ENCODE measurements at places on chromosomes 12 and 14.

DNA sequence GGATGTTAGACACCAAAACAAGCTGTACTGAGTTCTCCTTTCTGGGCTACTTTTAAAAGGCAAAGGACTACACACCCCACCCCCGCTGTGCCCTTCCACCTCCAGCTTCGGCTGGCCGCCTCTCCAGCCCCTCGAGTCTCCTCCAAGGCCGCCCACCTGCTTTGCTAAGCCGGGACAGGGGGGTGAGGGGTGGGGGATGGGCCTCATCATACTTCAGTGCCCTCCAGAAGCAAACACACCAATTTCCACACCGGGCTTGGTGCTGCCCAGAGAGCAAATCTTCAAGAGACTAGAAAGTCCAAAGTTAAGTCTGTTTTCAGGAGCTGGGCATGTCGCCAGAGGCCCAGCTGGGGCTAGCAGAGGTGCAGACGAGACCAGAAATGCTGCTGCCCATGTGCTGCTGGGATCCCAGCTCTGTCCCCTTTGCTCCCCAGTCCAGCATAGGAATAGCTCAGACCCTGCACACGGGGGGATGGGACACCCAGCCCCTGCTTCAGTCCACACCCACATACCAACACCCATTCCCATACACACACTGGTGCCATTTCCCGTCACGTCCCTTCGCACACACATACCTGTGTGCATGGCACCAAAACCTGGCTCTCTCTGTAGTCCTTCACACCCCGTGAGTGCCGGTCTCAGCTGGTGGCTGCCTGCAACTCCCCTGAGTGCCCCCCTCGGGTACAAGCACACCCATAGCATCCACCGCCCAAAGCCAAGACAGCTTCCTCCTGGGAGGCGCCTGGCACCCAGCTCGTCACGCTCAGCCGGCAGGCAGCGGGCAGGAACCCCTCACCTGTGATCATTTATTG is 1.0 kb downstream of the SLC6A12 start:
- no peak for DNase-seq

DNA sequence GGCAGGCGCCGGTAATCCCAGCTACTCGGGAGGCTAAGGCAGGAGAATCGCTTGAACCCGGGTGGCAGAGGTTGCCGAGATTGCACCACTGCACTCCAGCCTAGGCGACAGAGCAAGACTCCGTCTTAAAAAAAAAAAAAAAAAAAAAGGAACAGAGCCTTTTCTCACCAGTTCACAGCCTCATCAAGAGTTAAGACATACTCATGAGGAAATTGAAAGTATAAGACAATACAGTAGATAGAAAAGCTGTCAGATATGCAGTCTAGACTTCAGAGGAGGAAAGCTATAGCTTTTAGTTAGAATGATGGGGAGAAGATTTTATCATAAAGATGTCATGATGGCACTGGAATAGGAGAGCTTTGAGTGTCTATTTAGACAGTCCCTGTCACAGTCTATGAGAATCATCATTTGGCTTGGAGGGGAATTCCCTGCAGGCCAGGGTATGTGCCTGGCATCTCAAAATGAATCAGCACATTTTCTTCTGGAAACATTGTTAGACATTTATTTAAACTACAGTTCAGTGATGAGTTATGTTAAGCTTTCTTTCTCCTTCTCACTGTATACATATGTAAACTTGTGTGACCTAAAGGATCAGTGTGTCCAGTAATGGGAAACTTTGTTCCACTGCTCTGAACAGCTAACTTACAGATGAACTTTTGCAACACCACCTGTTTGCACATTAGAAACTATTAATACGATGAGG is 2.9 kb upstream of the RAB35 start:
- no peak for DNase-seq

DNA sequence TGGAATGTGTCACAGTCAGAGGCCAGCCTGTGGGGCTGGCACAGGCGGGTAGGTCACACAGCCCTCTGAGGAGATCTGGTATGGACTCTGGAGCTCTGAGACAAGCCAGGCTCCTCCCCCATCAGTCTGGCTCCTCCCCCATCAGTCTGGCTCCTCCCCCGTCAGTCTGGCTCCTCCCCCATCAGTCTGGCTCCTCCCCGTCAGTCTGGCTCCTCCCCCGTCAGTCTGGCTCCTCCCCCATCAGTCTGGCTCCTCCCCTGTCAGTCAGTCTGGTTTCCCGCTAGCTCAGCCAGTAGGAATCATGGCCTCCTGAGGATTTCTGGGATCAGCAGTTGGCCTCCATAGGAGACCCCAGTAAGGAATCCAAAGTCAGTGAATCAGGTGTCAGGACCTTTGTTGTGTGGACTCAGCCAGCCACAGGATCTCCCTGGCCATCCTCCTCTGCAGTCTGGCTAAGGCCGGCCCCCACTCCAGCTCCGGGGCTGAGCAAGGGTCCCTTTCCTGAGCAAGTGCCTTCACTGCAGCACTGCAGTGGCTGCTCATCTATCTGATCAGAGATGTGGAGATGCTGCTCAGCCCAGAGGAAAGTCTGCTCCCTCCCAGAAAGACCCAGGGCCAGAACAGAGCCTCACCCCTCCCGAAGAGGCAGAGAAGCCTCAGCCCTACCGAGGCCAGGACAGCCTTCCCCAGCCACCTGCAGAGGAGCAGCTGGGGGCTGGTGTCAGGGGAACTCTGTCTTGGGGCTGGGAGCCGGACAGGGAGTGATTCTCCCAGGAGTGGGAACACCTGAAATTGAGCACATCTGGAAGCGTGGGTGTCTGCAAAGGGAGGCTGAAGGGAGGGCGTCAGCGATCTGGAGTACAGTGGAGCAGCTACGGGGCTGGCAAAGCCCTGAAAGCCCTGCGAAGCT is 35.7 kb downstream of the IQSEC3 start:
- no peak for DNase-seq

GRCh38 chr12:55875704-55876467 is 33.1 kb upstream of the MMP19 start:
- no peak for DNase-seq

DNA sequence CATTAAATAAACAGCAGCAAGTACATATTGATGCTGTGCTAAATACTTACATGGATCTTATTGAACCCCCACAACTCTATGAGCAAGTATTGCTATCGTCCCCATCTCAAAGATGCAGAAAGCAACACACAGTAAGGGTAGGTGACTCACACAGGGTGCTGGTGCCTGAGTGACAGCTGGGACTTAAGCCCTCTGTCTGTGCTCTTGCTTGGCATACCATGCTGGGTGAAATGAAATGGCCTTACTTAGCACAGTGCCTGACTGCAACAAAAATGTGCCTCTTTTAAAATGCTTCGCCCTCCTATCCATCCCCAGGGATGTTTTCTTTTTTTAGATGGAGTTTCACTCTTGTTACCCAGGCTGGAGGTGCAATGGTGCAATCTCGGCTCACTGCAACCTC is 788 bp downstream of the TEX52 start:
- DNase-seq = no peak

DNA sequence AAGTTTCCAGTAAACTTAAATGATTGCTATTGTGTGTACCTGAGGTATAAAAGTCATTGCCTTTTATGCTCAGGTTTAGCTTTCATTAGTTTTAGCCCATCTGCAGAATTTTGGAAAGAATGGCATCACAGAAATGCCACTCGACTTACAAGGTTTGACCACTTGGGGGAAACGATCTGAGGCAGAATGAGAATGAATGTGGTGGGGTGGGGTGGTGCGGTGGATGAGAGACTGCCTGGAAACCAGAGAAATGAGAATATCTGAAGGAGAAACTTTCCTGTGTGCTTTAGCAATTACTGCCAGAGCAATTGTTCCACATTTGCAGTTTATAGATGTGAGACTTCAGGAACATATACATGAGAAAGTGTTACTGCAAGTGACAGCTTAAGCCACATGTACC is 225.4 kb upstream of the PDE3A start:
- no peak for DNase-seq

- no peak for DNase-seq
These were observed 1.8 kb upstream of the DDX47 start for GRCh38 chr12:12811343-12811742.

GRCh38 chr14:61003571-61003970 is 22.5 kb downstream of the SLC38A6 start:
- no peak for DNase-seq

DNA sequence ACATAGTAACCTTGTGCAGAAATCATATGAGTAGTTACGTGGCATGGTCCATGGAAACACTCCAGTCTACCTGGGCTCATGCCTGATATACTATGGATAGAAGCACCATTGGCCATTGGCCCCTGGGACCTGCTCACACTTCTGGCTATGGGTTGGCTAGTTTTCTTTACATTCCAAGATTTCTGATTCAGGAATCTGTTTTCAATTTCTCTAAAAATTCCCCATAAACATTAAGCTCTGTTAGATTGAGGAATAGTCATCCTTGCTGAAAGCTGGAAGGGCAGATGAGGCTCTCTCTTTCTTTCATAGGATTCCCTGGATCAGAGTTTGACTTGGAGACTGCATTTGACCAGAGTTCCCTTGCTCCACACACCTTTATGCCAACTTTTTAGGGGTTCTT is 37.3 kb upstream of the RAP1B start:
- no peak for DNase-seq

DNA sequence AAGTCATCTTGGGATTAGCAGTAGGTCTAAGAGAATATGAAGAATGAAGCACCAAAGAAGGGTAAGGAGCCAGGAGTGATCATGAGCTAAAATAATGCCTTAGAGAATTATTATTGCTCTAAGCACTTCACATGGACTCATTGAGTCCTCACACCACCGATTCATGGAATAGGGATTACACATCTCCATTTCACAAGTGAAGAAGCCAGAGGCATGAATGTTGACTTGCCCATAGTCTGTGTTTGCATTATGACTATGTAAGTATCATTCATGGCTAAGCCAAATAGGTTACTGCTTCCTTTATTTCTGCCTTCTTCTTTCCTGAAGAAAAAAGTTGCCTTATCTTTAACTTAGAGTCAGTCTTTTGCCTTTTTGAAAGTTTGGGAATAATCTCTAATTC is 99.3 kb upstream of the NEDD1 start:
- DNase-seq = no peak

DNA sequence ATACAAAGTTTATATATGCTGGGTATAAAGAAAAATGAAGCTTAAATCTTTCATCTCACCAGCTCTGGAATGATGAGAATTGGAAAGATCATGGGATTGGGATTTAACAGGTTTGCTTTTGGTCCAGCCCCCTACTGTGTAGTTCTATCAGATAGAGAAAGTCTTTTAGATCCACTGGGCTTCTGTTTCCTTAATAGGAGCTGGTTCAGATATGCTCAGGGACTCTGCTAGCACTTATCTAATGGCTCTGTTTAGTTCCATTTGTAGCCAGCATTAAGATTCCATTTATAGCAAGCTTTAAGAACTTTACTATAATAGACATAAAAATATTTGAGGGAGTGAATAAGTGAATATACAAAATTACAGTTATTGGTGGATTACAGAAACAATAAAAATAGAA is 42.6 kb downstream of the UTP20 start:
- DNase-seq = no peak

DNA sequence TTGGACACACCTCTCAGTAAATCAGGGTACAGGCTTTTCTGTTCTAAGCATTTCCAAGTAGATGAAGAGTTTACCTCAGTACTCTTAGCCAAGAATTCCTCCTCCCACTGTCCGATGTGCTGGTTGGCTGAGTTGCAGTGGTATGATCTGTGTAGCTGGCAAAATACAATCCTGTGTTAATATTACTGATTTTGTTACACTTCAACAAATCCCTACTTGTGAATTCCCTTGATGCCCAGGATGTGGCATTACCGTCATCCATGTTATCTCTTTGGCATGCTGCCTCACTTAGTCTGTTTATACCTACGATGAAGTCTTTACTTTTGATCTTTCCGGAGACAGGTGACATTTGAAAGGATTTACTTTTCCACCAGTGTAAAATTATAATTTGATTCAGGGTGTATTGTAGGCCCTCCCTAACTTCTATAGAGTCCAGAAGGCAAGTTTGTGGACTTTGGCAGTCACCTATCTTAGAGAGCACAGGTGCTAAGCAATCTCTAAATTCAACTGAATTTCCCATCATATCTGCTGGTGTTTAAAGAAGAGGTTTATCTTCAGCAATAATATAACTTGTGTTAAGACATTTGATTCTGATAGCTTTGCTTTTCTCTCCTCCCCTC is 10.1 kb downstream of the CCDC196 start:
- no peak for DNase-seq

GRCh38 chr14:83529531-83529930 is 1995.9 kb upstream of the SEL1L start:
- DNase-seq = no peak

- DNase-seq = no peak
These were observed 67.6 kb upstream of the CDKN3 start for GRCh38 chr14:54329082-54329695.

DNA sequence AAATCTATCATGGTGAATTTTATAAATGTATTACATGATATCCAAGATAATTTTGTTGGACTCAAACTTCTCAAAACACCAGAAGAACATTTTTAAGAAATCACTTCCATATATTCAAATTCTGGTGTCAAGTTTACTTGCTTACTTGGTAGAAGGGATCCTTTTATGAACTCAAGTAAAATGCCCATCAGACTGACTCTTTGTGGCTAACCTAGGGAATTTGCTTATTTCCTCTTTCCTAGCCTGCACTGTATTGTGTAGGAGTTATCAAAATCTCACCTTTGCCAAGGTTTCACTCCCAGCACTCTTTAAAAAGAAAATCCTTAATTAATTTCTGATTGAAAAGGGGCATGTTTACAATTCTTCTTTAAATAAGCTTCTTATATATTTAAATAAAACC is 196.5 kb downstream of the DUSP6 start:
- no peak for DNase-seq

DNA sequence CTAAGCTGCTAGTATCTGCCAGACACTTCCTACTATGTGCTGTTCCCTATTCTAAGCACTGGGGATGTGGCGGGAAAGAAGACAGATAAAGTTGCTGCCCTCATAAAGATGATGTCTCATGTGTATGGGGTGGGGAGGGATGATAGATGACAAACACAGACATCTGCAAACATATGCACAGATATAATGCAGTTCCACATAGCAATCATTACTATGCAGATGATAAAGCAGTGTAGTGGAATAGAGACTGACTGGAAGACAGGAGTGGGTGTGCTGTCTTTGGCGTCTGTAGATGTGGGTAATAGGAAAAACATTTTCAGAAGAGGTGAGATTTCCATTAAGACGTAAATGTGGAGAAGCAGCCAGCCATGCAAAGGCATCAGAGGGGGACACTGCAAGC is 243.6 kb downstream of the DPY19L2 start:
- no peak for DNase-seq

GRCh38 chr14:92459030-92459949 is 54.3 kb upstream of the RIN3 start:
- DNase-seq = no peak

DNA sequence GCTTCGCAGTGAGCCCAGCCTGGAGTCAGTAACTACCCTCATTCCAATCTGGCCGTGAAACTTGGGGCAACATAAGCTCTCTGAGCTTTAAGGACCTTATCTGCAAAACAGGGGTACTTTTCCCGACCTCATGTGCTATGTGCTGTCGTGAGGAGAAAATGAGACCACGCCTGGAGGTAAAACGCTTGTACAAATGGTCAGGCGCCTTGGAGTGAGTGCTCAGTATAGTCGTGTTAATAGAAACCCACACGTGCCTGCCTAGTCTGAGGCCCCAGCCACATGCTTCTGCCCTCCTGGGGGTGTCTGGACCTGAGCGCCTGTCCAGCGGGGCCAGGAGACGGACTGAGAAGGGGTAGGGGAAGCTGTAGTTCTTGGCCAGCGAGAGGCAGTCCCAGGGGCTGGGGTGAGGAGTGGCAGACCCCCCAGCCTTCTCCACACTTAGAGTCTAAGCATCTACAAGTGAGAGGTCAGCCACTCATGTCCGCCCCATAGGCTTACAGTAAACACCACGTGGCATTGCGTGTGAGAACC is 4.9 kb downstream of the AQP5 start:
- no peak for DNase-seq
